ENCODE measurements at places on chromosomes 5 and 9.

GRCh38 chr5:124445070-124445619 is 301.3 kb downstream of the ZNF608 start:
- DNase-seq, result no peak

DNA sequence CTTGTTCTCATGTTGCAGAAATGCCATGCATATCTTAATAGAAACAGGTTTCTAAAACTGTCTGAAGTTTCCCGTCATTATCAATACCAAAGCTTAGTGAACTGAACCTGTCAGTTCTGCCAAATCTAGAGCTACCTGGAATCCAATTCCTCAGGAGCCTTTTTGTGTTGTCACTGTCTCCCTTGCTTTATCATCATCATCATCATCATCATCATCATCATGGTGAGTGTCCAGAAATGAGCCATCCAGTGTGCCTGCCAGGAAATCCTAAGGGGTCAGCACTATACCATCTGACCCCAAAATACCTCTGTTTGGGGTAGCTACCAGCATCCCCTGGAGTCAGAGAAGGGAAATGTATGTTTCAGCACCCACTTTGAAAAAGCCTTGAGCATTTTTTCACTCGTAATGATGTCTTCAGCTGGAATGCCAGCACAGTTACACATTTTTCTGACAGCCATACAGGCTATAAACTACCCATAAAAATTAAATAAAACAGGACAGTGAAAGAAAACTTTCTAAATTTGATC is 150.3 kb downstream of the NR2F1-AS1 start:
- DNase-seq, result no peak

DNA sequence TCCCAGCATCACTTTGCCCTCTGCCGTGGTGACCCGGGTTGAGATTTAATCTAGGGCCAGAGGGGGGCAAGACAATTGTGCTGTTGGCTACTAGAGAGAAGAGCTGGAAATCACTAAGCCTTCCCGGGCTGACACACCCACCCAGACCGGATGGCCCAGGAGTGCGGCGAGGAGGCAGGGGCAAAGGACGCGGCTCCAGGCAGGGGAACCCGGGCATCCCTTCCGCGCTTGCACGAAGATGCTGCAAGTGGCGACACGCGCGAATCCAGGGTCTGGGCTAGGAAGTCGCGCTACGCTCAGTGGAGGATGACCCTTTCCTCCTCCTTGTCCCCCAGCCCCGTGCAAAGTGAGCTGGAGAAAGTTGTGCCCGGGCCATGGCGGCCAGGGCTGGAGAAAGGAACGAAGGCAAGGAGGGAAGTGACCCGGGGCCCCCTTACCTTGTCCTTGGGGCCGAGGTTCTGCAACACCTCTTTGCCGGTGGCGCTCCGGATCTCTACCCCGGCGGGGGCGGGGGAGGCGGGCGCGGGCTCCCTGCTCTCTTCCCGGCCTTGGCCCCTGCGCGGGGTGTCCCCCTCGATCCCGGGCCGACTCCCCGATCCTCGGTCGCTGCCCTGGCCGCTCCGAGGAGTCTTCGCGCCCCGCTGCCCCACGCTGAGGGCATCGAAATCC is 693 bp downstream of the DPYSL3 start:
- peak; percentile 59 for DNase-seq

DNA sequence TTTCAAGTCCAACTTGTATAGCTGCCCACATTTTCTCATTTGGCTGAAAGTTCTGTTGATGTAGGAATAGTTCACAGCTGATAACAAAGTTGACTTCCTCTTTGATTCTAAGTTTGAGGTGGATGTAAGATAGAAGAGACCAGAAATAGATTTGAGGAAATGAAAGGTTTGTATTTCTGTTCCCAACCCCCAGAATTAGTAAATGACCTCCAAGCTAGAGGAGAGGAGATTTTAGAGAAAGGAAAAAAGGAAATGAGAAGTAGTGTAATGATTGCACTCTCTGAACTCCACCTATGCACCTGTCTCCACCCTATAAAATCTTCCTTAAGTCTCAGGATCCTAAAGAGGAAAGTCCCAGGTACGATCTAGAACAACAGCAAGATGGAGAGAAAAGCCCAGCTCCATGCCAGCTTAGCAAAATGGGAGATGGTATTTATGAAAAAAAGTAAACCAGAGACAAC is 130.4 kb upstream of the POC5 start:
- no peak for DNase-seq

DNA sequence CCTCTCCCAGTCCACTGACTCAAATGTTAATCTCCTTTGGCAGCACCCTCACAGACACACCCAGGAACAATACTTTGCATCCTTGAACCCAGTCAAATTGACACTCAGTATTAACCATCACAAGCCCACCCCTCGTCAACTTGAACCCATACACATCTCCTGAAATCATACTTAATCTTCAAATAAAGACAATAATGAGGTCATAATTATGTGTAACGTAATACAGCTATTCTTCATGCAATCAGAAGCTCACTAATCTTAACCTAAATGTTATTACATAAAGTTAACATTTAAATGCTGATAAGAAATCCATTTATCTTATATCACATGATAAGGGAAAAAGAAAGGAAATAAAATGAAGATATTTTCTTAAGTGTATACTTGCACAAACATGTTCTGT is 65.2 kb downstream of the PPIC start:
- DNase-seq, result no peak

DNA sequence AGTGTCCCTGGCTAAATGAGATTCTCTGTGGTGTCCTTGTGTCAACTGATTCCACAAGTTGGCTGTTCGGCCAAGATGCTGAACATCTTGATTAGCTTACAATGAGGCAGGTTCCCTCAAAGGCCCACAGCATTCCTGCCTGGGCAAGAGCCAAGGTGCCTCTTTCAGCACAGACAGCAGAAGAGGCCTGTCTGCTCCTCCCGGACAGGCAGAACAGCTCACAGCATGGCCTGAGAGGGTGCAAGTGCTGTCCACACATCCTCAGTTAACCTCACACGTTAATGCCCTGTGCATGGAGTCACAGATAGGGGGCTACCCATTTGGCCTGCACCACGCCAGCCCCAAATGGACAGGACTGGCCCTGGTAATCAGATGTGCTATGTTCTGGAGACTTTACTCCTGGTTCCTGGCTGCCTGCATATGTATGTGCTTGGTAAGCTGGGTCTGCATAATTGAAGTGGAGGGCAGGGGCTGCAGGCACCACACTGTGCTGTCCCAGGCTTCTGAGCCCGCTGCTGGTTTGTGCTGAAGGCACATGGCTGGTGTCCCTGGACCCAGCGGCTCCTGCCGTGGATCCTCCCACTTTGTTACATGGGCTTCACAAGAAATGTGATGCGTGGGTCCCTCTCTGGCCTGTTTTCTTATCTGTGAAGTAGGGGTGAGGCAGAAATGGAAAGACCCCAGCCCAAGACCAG is 8.9 kb downstream of the CSF2 start:
- no peak for DNase-seq

GRCh38 chr9:98312365-98312764 is 56.9 kb upstream of the TBC1D2 start:
- no peak for DNase-seq

DNA sequence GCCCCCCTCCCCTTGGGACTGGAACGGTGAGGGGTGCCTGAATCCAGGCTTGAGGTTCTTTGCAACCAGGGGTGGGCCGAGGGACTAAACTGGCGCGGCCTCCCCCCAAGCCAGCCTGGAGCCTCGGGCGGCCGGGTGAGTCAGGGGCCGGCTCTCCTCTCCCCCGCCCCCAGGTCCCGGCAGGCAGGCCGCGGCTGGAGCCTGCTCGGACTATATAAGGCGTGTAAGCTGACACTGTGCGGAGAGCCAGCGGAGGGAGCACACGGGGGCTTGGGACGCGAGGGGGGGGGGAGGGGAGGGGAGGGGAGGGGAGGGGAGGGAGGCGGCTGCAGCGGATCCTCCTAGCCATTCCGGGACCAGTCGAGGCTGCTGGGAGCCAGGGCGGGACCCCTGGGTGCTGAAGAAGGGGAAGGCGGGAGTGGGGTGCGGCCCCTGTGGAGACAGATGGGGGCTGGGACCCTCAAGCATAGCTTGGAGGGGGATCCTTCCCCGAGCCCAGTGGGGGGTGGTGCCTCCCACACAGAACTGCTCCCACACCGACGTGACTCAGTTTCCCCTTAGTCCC is 595 bp downstream of the PDLIM7 start:
- peak; percentile 94 for DNase-seq

GRCh38 chr9:34665067-34665380 is 2.6 kb upstream of the CCL27 start:
- no peak for DNase-seq

DNA sequence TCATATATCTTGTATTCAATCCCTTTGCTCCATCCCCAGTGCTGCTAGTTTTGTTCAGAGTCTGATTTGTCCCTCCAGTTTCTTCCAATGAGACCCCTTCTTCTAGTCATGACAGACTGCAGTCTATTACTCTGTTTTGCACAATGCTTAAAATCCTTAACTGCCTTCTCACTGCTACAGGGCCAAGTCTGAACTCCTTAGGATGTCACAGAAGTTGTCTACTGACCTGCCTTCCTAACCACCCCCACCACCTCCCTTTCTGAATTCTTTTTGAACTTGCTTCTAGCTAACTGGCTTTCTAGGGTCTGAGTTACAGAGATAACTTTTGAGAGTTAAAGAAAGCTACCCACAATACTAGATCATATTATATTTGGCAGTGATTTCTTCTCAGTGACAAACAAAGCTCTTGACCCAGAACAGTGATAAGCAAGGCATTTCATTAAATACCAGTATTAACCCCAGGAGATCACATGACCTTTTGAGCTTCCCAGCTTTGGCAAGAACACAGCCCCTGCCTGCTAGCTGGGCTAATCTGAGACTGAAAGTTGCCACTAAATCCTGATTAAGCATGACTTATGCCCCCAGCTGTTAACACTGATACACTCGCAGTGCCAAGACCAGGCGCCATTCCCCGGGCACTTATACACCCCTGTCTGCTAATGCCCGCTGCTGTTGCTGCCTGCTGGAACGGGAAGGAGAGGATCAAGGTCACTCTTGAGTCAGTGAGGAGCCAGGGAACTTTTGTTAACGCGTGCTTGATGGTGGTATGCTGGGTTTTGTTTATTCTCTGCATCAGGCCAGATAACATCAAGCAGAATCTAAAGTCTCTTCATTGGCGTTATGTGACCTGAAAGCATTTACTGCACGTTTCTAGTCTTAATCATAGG is 36.4 kb upstream of the ADAMTSL1 start:
- DNase-seq, result peak; percentile 42

- no peak for DNase-seq
Measured at GRCh38 chr5:96781031-96781971, 26.4 kb downstream of the ERAP1 start.

DNA sequence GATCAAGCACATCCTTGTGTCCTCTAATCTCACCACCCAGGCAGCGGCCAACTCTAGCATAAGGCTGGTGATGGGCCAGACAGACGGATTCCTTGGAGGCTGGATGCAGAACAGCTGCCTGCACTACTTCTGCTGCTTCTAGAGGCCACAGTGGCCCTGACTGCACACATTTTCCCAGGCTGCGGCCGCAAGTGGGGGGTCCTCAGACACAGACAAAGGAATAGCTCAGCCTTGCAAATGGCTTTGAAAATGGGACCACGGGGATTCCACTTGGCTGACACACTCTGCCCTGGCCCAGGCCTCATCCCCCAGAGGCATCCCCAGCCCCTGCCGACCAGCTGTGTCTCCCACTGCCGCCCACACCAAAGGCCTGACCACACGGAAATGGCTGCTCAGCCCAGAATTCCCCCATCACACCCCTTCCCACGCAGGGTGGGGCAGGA is 540.8 kb downstream of the BNC2 start:
- peak; percentile 71 for DNase-seq

DNA sequence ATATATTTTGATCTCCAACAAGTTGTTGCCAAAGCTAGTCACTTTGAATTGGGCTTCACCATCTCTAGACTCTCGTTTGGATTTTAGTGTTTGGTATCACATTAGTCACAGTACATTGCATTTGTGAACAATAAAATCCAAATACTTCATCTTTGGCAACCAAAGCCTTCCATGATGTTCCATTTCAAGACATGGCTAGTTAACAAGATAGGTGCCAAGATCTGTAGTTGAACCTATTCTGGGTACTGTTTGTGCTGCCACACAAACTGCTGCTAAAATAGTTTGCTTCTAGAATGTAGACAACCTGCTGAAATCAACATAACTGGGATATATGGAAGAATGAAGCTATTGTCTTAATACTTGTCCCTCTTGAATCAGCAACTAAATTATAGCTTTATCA is 207.5 kb downstream of the LRRC70 start:
- DNase-seq, result no peak

- DNase-seq, result no peak
Measured at GRCh38 chr5:133323494-133324457, 272.0 kb downstream of the HSPA4 start.

GRCh38 chr5:539469-540070 is 15.3 kb upstream of the SLC9A3 start:
- no peak for DNase-seq

DNA sequence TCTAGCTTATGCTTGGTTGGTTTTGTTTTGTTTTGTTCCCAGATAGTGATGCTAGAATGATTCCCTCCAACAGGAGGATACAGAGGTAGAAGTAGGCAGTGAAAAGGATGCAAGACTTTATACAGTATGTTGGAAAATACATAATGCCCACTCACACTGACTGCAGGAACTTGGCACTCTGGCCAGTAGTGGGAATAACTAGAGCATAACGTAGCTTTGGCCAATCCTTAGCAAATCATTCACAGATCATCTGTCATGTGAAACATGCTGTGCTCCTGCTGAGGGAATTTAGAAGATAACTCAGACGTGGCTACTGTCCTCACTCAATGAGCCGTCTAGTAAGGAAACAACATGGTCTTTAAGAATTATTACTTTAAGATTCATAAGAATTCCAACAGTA is 13.5 kb downstream of the CFAP90 start:
- DNase-seq, result no peak

All from left hindlimb (tissue), 1 donor.